Large intestine (tissue), 12 donors: ENCODE measurements at places on chromosomes 7 and 10.
A peak's percentile ranks its signal among the peaks of the same experiment; 100 is the strongest.

DNA sequence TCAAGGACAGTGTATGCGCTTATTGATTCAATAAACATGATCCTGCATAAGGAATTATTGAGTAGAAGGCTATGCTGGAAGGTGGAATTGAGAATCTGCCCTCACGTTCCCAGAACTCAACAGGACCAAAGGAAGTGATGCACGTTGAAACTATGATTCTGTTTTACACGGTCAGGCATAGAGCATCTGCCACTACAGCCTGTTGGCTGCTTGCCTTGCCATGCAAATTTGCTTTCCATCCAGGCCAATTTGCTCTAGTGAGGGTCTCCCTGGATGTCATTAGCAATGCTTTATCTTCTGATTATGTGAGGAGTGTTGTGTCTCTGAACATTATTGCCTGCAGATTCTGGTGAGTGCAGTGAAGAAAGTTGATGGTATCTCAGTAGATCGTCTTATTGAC lies 132.9 kb downstream of the ADRA2A start:
- no peak for DNase-seq

DNA sequence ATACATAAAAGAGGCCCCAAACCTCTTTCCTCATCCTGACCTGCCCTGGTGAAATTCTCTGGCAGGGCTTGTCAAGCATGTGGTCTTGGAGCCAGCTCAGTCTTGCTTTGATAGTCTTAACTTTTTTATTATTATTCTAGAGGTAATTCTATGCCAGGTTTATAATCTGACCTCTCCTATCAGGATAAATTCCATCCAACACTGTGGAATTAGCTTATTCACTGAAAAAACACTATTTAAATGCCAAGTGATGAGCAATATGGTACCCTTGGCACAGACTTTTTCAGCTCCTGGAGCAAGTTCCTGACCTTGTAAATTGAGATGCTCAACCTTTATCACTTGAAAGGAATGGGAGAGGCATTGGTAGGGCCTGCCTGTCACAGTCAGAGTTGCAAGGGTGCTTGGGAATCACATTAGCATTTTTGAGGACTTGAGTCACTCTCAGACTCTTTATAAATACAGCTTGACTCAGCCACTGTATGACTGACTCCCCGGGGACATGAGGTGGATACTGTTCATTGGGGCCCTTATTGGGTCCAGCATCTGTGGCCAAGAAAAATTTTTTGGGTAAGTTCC lies at the start of gene CPA4:
CPA4 (plus strand) TSS at position 480 of the 576 bp plus-strand sequence; CDS start at position 500, 20 bp downstream.
- DNase-seq, result no peak

- no peak for DNase-seq
Measured at GRCh38 chr10:71829171-71829570, 21.9 kb downstream of the PSAP start.

DNA sequence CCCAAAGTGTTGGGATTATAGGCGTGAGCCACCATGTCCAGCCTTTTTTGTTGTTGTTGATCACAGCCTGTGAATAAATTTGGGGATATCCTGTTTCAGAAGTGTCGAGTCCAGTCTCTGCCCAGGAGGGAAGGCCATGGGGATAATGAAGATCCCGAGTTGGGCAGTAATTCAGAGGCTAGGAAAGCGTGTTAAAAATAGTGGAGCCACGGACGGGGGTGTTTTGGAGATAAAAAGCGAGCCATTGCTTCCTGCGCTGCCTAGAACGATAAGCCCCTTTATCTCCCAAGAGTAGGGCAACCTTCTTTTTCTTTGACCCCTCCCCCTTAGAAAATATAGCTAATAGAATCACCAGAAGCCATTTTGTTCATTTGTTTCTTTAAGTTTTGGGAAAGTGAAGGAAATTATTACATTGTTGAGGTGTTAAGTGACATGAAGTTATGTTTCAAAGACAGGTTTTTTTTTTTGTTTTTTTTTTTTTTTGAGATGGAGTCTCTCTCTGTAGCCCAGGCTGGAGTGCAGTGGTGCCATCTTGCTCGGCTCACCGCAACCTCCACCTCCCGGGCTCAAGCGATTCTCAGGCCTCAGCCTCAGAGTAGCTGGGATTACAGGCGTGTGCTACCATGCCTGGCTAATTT lies 43.3 kb downstream of the IL15RA start:
- no peak for DNase-seq

DNA sequence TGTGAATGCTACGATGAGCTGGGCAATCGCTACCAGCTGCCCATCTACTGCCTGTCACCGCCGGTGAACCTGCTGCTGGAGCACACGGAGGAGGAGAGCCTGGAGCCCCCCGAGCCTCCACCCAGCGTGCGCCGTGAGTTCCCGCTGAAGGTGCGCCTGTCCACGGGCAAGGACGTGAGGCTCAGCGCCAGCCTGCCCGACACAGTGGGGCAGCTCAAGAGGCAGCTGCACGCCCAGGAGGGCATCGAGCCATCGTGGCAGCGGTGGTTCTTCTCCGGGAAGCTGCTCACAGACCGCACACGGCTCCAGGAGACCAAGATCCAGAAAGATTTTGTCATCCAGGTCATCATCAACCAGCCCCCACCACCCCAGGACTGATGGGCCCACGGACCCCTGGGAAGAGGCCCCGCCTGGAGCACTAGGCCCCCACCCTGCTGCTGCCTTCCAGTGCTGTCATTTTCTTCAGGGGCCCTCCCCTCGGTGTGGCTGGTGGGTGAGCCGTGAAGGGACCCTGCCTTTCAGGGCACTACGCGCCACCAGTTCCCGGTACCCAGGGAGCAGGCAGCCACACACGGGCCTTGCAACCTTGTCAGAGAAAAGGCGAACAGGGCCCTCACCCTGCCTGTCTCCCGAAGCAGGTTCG lies 2.3 kb upstream of the ANKRD2 start:
- DNase-seq, result no peak

GRCh38 chr10:82318534-82318933 lies 443.5 kb downstream of the NRG3 start:
- no peak for DNase-seq

DNA sequence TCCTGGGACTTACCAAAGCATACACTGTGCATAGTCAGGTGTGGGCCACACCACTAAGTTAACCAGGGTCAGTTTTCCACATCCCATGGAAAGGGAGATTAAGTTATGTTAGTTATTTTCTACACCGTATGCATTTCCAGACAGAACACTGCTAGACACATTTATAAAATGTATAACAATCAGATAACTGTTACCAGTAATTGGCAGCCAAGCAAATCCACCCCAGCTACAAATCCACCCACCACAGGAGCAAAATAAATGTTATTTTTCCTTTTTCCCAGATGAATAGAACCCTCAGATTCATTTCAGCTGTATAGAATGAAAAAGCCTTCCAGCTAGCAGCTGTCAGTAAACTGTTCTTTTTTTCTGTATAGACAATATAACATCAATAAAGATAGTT lies 256.9 kb upstream of the FZD1 start:
- DNase-seq, result no peak

GRCh38 chr10:34906067-34906965 lies 91.2 kb upstream of the PARD3 start:
- DNase-seq, result no peak

- no peak for DNase-seq
Measured at GRCh38 chr7:149741629-149742028, 31.8 kb downstream of the ZNF467 start.

DNA sequence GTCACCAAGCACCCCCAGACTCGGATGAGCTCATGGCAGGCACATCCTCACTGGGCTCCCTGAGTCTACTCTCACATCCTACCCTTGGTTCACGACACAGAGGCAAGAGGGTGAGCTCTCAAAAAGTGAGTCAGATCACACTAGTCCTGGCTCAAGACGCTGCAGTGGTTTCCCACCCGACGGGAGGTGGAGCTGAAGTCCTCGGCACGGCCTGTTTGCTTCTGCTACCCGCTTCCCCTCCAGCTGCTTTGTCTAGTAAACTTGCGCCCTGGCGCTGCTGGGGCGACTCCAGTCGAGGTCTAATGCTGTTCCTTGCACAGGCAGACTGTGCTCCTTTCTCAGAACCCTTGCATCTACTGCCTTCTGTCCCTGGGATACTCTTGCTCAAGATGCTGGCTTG lies 13.5 kb upstream of the SFMBT2 start:
- DNase-seq, result no peak

DNA sequence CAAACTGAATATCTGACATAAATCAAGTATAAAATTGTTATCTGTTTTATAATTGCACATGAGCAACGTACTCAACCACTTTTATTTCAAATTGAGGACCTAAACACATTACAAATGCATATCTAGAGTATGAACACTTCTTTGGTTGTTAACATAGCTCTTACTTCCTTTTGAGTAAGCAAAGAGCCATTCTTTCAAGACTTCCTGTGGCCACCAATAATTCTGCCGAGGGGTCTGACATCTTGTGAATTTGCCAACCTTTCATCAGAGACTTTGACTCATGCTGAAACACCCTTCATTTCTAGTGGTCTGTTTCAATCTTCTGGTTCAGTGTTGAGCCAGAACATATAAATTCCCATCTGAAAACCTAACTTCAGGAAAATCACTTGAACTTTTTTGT lies 59.4 kb downstream of the CDK14 start:
- no peak for DNase-seq

DNA sequence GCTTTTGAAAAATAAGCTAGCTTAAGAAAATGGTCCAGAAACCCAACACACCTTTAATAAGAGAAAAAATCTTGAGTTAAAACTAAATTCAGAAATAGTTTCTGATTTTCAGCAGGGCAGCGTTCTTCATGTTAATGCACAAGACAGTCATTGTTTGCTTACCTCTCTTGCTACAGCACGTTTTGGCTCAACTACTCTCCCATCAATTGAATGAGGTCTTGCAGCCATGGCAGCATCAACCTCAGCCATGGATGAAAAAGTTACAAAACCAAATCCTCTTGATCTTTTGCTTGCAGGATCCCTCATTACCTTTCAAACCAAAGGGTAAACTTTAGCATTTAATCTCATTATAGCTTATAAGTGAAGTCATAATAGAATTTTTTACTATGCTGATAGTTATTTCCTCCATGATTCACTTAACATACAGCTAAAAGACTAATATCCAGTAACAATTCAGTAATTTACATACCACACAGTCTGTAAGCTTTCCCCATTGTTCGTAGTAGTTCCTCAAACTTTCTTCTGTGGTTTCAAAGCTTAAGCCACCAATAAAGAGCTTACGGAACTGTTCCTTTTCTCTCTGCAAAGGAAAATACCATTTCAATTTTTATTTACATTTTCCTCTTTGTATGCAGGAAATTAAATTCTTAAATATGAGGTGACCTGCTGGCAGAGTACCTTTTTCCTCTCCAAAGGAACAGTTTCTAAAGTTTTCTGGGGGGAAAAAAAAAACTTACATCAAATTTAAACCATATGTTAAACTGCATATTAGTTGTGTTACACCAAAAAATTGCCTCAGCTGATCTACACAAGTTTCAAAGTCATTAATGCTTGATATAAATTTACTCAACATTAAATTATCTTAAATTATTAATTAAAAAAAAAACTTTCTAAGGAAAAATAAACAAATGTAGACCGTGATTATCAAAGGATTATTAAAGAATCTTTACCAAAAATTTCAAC lies 3.1 kb downstream of the HNRNPA2B1 start:
- DNase-seq, result no peak

DNA sequence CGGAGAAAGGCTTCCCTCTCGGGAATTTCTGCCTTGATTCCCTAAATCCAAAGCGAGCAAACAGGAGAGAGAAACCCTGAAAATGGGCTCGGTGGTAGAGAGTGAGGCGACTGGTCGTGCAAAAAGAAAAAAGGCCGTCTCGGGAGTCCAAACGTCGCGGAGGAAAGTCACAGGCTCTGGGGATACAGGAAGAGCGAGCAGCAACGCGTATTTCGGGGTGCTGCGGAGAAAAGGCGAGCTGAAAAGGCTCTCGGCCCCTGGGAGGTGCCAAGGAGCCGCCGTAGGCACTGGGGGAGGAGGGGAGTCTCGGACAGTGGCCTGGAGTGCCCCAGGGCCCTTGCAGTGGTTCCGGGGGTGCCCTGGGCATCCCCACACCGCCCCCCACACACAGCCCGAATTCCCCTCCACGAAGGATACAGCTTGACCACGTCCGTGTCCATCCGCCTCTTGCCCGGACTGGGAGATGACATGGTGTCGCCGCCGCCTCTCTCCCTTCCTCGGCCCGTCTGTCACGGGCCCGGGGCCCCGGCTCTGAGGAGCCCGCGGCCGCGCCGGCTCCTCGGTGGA lies 591 bp downstream of the UBE2H start:
- DNase-seq, result peak; percentile 48

- peak; percentile 88 for DNase-seq
Measured at GRCh38 chr7:27697861-27698430, 35.3 kb upstream of the HIBADH start.

DNA sequence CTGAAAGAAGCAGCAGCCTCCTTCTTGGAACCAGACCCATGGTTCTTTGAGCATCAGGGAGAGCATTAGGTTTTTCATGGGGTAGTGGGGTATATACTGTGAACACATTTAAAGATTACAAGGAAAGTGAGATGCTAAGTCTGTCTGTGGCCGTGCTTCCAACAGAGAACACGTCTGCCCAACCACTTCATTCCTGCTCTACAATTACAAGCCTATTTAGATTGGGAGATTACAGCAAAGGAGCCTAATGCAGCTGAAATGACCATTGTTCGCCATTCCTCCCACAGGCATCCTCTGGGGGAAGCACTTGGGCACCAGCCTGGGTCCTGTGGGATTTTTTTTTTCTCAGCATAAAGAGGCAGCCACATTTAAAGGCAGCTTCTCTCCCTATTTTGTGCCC lies 536.4 kb downstream of the XPNPEP1 start:
- DNase-seq, result no peak

DNA sequence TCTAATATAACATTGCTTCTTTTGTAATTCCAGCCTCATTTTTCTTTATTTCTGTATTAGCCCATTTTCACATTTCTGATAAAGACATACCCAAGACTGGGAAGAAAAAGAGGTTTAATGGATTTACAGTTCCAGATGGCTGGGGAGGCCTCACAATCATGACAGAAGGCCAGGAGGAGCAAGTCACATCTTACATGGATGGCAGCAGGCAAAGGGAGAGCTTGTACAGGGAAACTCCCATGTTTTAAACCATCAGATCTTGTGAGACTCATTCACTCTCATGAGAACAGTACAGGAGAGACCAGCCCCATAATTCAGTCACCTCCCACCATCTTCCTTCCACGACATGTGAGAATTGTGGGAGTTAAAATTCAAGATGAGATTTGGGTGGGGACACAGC lies 510.3 kb downstream of the CNTNAP2 start:
- DNase-seq, result no peak

DNA sequence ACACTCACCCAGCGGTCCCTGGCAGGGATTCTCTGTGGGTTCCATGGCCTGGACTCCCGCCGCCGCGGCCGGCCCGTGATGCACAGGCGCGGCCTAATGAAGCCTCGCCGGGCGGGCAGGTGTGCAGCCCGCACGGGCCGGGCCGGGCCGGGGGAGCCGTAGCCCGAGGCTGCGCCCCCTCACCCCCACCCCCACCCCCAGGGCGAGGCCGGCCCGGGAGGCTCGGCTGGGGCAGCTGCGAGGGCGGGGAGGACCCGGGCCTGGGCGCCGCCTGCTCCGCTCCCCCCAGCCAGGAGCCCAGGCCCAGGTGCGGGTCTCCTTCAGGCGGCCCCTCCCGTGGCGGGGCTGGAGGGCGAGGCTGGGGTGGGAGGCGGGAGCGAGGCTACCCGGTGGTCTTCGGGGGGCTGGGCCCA lies at the start of gene NOBOX:
NOBOX (minus strand) TSS at position 45 of the 413 bp plus-strand sequence.
- no peak for DNase-seq

- no peak for DNase-seq
Measured at GRCh38 chr7:87310790-87311419, 34.6 kb upstream of the CROT start.

GRCh38 chr10:95286707-95287106 lies 4.1 kb downstream of the PDLIM1 start:
- DNase-seq, result no peak

GRCh38 chr10:73591935-73592699 lies 975 bp upstream of the USP54 start:
- DNase-seq, result peak; percentile 94

GRCh38 chr10:15427843-15428414 lies 56.8 kb upstream of the FAM171A1 start:
- peak; percentile 12 for DNase-seq
